ENCODE measurements at places on chromosomes 4 and X.

GRCh38 chr4:125360727-125361126 lies 46.0 kb downstream of the FAT4 start:
- no peak for DNase-seq

- no peak for DNase-seq
Observed at GRCh38 chr4:79603681-79604080, 195.7 kb upstream of the GK2 start.

- no peak for DNase-seq
Observed at GRCh38 chr4:10006601-10007435, 14.5 kb downstream of the SLC2A9 start.

- no peak for DNase-seq
Observed at GRCh38 chr4:10806953-10807645, 122.5 kb upstream of the CLNK start.

DNA sequence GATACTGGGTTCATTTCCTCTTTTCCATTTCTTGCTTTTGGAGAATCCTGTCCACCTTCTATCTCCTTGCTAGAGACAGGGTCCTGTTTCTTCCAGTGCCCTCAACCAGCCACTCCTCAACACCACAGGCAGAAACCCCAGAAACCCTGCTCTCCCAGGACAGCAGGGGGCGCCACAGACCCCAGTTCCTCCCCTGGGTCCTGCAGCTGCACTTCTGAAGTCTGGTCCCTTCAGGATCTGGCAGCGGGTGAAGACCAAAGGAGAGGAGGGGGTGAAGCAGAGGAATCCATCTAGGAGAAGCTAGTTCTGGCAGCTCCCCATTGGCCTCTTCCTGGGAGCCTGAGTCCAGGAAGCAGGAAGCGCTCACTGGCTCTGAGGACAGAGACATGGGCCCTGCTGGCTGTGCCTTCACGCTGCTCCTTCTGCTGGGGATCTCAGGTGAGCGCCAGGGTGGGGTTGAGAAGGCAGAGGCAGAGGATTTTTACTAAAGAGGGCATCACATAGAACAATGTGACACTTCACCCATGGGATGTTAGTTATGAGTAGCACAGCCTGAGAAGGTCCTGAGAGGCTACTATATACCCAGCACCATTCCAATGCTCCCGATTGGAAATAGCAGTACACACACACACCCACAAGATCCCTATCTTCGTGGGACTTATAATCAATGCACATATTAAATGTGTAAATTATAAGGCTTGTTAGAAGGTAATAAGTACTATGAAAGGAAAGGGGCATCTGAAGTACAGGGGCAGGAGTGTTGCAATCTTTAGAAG lies at the start of gene PRSS48:
TSS of gene PRSS48 (plus strand) at position 375 of the 776 bp plus-strand sequence. CDS start at position 387, 12 bp downstream.
- DNase-seq = peak; percentile 23

DNA sequence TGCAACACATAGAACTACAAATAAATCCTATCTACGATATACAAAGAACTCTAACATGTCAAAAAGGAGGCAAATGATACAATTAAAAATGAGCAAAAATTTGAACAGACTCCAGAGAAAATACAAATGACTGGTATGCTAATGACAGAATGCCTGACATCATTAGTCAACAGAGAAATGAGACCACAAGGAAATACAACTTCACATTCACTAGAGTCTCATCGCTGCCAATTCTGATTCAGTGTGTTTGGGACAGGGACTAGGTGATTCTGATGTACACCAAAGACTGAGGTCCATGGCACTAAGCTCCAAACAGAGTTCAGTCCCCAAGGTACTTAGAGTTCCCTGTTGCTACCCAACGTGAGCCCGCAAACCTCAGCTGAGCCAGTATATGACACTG lies 23.4 kb downstream of the SLC2A9 start:
- no peak for DNase-seq

- no peak for DNase-seq
Observed at GRCh38 chrX:154090731-154091130, 6.8 kb downstream of the MECP2 start.

- no peak for DNase-seq
Observed at GRCh38 chr4:145484225-145484846, 2.7 kb downstream of the SMAD1 start.
